Endothelial cell of umbilical vein (primary cell): ENCODE measurements at places on chromosomes 3 and 15. TPM values are rescaled to one million over a fixed set of nuclear protein-coding genes. Genes with fewer than 3 reads are reported as not detected.

DNA sequence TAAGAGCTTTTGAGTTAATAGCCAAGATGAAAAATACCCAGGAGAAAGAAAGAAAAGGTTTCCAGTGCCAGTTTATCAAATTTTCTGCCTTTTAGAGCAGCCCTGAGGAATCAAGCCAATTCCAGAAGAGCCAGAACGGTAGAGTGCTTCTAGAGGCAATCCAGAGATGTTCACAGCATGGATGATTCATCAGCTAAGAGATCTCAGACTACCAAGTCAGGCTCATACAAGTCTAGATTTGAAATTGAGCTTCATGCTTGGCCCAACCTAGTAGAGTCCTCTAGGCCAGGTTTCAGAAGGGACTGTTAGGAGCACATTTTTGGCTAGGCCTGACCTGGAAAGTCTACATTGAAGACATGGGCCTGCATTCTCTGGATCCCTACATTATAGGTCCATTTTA lies 15.5 kb downstream of the WDR48 start:
- DNase-seq, result no peak

GCSAM gene
- total RNA-seq, result not detected in 2 replicates

IGSF11 gene
- not detected in 2 replicates for total RNA-seq

GABRR3 gene
- not detected in 2 replicates for total RNA-seq
